ENCODE measurements at places on chromosomes 4 and X.

DNA sequence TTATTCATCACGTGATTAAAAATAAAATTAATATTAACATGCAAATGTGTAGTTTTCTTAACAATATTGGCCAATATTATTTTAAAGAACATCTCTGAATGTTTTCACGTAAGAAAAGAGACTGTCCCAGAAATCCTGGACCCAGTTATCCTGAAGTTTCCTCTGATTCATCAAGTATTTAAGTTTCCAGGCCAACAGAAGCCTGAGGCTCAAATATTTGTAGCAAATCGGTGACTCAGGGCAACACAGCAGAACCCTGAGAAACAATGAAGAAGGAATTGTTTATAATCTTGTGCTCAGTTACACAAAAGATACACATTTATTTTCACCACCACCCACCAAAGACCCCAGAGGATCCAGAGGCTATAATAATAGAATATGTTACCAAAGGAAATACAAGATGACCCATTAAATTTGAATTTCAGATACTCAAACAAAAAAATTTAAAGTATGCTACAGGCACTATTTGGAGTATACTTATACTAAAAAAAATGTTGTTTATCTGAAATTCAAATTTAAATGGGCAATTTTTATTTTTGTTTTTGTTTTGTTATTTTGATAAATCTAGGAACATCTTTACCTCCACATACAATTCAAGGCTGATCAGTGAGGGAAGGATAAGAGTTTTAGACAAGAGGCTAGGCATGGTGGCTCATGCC is 33.9 kb upstream of the SLC7A11 start:
- no peak for DNase-seq

- no peak for DNase-seq
Measured at GRCh38 chr4:169791527-169792156, 33.9 kb upstream of the HPF1 start.

GRCh38 chrX:30308263-30309138 is 689 bp downstream of the NR0B1 start:
- no peak for DNase-seq

GRCh38 chrX:45747905-45748304 is 547.2 kb upstream of the DIPK2B start:
- no peak for DNase-seq

GRCh38 chrX:124344246-124344645 is 2.1 kb upstream of the SH2D1A start:
- no peak for DNase-seq

Data from T follicular helper cell (primary cell).